ENCODE measurements at places on chromosomes 4 and X.

- DNase-seq: peak; percentile 64
These were observed 1.3 kb downstream of the CAMK2D start for GRCh38 chr4:113760094-113760794.

GRCh38 chrX:17635231-17635630 lies 102.1 kb upstream of the SCML1 start:
- DNase-seq: no peak

DNA sequence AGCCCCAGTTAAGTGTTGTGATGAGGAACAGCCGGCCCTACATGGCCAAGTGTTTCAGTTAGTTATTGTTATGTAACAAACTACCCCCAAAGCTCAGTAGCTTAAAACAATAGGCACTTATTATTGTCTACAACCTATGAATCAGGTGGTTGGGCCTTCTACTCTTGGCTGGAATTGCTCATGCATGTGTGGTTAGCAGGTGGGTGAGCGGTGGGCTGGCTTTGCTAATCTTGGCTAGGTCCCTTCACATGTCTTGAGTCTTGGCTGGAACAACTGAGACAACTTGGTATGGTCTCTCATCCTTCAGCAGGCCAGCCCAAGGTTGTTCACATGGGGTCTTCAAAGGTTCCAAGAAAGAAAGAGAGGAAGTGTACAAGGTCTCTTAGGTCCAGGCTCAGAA lies 54.5 kb upstream of the CHRNA9 start:
- no peak for DNase-seq

- no peak for DNase-seq
These were observed 132.2 kb downstream of the NKX6-1 start for GRCh38 chr4:84366907-84367306.

GRCh38 chr4:40480291-40480690 lies 145.2 kb downstream of the CHRNA9 start:
- no peak for DNase-seq

DNA sequence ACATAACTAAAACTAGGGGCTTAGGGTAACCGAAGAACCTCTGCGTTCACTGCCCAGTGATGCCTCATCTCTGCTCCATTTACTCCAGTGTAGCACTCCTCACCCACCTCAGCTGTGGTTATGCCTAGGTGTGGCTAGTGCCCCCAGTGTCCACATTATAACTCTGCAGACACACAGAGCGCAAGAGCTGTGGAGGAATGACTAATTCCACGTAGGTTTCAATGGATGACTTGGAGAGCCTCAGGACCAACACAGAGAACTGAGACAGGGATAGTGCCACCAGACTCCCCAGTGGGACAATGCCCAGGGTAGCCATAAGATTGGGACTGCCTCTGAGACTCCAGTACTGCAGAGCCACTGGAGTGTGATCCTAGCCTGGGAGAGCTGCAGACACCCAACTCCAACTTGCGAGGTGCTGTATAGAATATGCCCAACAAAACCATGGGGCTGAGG lies 542.4 kb upstream of the DIPK2B start:
- DNase-seq: peak; percentile 48

GRCh38 chr4:26837993-26838842 lies 22.4 kb upstream of the STIM2 start:
- no peak for DNase-seq

DNA sequence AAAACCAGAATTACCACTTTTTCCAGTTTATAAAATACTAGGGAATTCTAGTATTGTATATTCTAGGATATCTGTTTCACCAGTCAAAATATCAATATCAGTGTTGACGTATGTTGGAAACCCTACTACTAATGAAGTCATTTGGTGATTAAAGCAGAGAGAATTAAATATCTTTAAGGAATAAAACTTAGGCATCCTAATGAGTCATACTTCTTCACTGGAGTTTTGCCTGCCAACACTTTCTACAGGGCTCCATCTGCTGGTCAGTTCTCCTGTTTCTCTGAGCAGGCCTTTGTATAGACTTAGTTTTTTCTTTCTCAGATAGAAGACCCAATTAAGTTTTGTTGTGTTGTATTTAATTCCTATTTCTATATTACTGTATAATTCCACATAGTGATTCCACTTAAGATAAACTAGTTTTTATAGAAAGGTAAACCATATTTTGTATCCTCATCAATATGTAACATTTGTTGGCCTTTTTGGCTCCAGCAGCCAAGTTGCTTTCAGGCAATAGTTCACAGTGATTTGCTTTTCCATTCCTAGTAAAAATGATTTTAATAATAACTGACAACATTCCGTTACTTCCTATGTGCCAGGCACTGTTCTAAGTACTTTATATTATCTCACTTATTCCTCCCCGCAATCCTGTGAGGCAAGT lies 3.5 kb downstream of the AP1AR start:
- DNase-seq: no peak

- no peak for DNase-seq
These were observed 40.6 kb downstream of the DCHS2 start for GRCh38 chr4:154450966-154451365.

- DNase-seq: no peak
These were observed 53.4 kb downstream of the FAT4 start for GRCh38 chr4:125368146-125368545.

DNA sequence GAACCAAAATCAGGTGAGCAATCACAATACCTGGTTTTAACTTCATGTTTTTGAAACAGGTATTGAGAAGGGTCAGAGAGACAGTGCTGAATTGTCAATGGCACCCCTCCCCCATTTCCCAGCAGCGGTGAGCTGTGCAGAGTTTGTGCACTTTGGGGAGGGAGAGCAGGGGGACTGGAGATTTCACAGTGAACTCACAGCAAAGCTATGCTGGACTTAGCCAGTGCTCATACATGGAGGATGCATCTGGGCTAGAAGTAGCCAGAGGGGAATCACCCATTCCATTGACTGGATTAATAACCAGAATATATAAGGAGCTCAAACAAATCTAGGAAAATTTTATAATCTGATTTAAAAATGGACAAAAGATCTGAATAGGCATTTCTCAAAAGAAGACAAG lies 612.6 kb downstream of the STPG2 start:
- no peak for DNase-seq

All from activated T-cell treated with anti-CD3 and anti-CD28 coated beads, Interleukin-2, amount 50 U/mL, for 24 hours (primary cell).